ENCODE measurements at places on chromosomes 12 and 14.

GRCh38 chr12:18979401-18980126, 150.0 kb upstream of the PLEKHA5 start:
- no peak for DNase-seq

GRCh38 chr12:52513736-52514135, 6.5 kb downstream of the KRT5 start:
- no peak for DNase-seq

GRCh38 chr14:101506211-101506925, 54.9 kb upstream of the DIO3 start:
- no peak for DNase-seq

- DNase-seq: no peak
Observed at GRCh38 chr12:103698752-103699560, 111.9 kb downstream of the STAB2 start.

DNA sequence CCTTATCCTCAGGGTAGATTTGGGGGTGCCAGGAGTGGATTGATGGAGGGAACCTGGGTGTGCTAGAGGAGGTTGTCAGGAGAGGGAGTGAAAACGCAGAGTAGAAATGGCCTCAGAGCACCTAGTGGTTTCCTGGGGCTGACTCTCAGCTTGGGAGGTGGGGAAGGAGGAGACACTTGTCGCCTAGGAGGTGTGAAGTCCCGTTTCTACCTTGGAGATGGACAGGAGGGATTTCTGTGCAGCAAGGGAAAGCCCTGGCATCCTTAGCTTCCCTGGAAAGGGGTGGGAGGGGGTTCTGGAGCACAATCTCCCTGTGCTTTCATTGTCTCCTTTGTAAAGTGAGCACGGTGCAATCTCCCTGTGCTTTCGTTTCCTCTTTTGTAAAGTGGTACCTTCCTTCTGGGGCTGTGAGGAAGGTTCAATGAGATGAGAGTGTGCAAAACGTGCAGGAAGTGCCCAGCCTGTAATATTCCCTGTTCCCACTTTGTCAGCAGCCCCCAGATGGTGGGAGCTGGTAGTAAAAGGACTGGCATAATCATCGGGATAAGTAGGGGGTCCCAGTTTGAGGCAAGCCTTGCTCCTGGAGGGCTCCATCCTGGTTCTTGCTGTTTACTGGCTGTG, 1.6 kb downstream of the OAS3 start:
- DNase-seq: no peak

DNA sequence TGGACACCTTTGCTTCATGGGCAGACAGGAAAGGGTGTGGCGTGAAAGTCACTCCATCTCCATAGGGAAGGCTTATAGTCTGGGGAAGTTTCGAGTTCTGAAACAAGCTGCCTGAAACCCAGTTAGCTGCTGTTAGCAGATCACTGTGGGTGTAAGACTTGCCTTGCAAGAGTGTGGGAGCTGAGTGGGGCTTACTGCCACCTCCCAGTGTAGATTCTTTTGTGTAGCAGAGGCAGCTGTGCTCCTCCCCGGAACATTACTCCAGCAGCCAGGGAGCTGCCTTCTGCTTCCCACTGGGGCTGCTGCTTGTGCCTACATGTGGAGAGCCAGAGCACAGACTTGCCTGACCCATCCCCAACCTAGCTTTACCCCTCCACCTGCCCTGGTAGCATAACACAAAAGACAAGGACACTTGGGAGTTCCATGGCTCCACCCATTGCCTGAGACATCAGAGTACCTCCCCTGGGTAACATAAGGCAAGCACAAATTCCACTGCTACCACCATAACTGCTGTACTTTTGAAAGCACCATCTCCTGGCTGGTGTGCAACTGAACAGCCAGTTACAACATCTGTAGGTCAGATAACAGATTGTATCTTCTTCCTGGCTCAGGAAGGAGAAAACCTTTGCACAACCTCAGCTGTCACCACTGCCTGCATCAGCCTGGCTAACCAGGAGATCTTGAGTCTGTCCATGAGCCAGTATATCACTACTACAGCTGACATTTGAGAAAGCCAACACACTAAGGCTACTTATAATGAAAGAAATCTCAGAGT, 69.5 kb downstream of the ADAMTS20 start:
- no peak for DNase-seq

DNA sequence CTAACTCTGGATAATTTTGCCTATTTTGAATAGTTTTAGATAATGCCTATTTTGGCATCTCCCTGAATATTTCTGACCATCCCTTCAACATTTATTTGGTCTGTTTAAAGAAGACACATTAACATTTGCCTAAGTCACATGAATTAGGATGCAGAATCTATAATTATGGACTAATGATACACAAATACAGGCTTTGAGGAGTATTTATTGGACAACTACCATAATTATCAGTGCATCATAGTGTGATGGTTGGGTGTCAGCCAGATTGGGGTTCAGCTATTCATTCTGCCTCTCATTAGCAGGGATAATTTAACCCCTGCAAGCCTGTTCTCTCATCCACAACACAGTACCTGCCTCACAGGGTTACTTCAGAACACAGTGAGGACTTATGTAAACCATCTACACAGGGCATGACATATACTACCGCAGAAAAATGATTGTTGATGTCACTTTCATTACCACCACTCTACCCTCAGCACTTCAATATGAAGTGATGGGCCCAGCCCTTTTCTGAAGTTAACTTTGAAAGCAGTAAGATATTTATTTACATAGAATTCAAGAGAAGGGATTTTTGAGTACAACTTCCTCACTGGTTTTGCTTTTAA, 14.4 kb downstream of the PRKCH start:
- DNase-seq: no peak

- no peak for DNase-seq
Observed at GRCh38 chr12:69431591-69432222, 38.5 kb upstream of the FRS2 start.

DNA sequence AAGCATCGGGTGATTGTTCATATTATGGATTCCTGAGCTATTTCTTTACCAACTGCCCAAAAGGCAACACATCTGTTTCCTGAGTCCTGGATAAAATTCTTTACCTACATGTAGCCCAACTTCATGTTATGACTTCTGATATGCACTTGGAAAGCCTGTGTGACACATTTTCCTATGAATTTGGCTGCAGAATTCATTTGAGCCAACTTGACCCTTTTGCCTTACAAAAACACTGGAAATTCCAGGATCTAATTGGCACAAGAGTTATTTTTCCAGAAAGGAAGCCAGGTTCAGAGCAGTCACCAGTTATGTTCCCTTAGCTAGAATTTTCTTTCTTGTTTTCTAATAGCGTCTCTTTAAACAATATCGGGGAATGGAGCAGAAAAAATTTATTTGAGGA, 202.5 kb upstream of the LRIG3 start:
- DNase-seq: no peak

- no peak for DNase-seq
Observed at GRCh38 chr14:31283578-31284252, 76.1 kb upstream of the HECTD1 start.

- no peak for DNase-seq
Observed at GRCh38 chr14:60760644-60761364, 26.2 kb downstream of the MNAT1 start.

DNA sequence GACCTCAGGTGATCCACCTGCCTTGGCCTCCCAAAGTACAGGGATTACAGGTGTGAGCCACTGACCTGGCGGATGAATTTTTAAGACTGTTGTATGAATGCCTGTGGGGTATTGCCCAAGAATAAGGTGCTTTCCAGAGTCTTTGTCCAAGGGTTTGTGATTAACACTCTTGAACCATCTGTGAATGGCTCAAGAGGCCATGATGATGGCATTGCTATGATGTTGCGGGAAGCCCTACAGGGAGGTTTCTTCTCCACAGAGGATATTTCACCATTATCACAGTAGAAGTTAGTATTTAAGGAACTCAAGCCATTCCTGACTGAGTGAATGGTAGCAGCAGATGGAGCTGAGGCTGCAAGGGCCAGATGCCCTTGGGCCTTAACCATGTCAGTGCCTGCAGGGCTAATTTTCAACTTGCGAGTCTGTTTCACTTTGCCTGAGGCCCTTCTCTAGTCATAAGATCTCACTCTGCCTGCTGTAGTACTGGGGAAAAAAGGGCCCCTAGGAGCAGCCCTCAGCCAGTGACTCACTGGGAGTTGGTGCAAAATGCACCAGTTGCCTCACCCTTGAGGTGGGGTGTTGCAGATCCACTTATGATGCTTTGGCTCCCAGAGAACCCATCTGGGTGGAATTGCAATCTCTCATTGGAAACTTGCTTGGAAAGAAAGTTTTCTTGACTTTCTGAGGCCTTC, 108.6 kb upstream of the FLRT2 start:
- DNase-seq: no peak

DNA sequence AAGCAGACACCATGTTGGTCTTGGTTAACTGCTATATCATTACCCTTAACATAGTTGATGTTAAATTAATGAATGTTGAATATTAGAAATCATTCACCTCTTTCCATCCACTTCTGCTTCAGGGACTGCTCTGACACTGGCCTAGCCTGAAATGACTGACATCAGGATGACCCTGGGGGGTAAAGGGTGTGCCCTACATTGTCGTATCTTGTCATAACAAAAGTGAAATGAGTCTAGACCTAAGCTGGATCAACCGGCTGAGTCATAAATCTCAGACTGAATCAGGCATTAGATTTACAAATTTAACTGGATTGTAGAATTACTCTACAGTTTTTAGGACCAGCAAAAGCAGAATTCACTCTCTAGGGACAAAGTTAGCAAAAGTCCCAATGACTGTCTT, 35.3 kb downstream of the KICS2 start:
- no peak for DNase-seq

GRCh38 chr12:79689477-79690141, 1.2 kb downstream of the PAWR start:
- no peak for DNase-seq

DNA sequence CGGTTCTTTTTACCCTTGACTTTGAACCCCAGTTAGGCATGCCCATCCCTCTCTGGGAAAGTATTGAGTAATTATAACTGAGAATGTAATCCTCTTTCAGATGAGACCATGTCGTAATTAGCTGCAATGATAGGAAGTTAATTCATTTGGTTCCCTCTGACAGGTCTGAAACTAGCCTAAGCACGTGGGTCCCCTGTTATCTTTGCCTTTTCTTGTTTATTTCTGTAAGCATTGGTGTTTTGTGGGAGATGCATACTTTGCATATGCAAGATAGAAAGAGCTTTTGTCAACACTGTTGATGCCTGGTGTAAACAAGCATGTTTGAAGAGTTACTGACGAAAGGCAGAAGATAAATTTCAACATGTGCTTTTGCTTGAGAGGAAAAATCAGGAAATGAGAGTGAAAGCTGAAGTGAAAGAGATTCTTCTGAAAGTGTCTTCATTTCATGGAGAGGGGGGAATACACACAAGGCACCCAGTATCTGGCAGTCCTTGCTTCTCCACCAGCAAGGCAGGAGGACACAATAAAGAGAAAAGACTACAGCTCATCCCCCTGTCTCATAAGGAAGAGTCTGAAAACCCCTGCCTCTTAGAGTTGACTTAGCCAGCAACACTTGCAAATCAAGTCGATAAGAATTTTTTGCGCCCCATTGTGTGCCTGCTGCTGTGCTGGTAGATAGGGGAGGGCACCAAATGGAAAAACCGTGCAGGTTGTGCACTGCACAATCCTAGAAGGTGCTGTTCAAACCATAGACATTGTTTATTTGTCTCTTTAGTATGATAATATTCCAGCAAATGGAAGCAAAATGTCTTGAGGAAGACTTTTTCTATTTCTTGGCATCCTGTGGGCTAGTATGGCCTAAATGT, 77.8 kb downstream of the SLC24A4 start:
- no peak for DNase-seq

DNA sequence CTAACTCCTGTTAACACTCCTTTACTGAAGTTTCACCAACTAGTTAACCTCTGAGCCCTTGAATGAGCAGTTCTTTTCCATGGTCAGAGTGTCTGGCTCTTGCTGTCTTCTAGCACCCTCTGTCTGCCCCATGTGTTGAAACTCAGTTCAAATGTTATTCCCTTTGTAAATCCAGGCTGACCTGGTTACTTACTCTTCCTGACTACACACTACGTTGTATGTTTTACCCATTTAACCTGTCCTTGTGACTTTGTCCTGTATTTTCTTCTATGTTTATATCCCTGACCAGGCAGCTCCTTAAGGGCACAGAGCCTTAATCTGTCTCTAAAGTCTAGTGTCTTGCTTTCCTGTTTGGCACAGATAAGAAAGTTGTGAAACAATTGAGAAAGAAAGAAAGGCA, 389.0 kb upstream of the RPL10L start:
- no peak for DNase-seq

DNA sequence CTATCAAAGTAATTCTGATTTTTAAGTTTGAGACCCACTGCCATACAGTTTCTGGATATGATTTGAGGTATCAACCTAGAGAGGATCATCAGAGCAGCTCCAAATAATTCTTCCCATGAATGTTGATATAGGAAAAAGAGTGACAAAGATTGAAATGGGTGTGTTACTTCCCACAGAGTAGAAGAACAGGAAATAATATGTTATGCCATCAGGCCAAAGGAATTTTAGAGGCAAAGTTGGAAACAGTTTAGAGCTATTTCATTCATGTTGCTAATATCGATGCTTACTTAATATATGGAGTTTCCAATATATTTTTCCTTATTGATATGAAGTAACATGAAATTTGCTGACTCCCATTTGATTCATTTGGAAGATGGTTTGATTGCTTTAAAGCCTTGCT, 8.9 kb upstream of the MSRB3 start:
- DNase-seq: no peak

GRCh38 chr12:93870020-93870795, 193.0 kb downstream of the CRADD start:
- DNase-seq: no peak
